HCEC 1CT (cell line): ENCODE measurements at places on chromosomes 7 and 10.

DNA sequence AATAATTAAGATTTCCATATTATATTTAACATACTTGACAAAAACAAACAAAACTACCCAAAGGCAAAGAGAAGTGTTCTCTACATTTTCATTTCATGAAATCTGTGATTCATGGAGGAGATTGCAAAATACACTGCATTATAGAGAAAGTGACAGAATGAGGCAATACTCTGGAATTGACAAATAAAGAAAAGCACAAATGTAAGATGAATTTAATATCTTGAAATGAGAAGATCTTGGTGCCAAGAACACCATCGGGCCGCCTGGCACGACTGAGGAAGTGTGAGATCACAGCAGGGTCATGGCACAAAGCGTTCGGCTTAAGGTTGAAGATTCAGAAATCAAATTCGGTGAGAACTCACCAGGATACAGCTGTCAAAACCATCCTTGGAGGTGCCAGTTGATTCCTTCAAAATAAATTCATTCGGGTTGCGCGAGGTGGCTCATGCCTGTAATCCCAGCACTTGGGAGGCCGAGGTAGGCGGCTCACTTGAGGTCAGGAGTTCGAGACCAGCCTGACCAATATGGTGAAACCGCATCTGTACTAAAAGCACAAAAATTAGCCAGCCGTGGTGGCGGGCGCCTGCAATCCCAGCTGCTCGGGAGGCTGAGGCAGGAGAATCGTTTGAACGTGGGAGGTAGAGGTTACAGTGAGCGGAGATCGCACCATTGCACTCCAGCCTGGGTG, 174.0 kb upstream of the PFKP start:
- DNase-seq = no peak

DNA sequence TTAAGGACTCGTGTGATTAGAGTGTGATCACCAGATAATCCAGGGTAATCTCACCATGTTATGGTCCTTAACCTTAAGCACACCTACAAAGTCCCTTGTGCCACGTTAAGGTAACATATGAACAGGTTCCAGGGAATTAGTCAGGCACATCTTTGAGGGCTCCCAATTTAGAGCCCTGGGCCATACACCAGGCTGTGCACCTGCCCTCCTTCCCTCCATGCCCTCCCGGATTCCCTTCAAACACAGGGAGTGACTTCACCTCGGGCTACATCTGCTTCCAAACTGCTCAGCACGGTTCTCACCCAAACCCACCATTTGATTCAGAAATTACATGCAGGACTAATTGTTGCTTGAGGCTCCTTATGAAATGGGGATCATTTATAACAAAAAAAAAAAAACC, 93.9 kb upstream of the HABP2 start:
- no peak for DNase-seq

- no peak for DNase-seq
Observed at GRCh38 chr7:81445462-81445861, 324.4 kb downstream of the HGF start.

- no peak for DNase-seq
Observed at GRCh38 chr7:76048668-76048988, 722 bp downstream of the MDH2 start.

GRCh38 chr10:108612485-108612884, 1310.8 kb downstream of the XPNPEP1 start:
- DNase-seq = no peak

DNA sequence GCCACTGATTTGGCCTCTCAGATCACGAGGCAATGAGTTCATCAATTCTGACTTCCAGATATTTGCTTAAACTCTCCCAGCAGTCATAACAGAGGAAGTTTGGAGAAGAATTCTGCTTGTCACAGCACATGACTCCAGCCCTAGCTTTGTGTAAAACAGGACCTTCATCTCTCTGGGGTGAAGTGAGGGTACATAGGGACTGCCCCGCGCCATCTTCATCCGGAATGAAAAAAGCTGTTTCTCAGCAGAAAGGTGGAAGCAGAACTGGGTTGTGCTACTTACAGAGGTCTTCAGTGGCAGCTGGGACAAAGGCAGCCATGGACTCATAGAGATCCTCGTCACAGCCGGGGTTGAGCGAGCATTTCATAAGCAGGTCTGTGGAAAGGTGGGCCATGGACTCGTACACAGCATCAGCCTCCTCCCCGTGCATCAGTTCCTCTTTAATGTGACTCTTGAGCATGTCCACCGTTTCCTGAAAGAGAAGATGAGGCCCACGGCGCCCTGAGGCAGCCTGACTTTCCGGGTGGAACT, 58.4 kb upstream of the TM9SF3 start:
- no peak for DNase-seq

DNA sequence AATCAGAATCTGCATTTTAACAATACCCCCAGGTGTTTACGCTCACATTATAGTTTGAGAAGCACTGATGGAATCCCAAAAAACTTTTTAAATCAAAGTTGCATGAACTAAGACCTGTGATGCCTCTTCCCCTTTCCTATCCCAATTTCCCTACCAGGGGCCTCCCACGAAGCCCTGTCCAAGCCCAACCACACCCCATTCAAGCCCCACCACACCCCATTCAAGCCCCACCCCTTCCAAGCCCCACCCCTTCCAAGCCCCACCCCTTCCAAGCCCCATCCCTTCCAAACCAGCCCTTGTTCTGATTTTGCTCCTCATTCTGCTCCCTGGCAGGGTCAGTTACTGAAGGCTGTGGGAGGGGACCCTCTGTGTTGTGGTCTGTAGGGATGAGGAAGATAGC, 9.8 kb upstream of the AQP1 start:
- no peak for DNase-seq

DNA sequence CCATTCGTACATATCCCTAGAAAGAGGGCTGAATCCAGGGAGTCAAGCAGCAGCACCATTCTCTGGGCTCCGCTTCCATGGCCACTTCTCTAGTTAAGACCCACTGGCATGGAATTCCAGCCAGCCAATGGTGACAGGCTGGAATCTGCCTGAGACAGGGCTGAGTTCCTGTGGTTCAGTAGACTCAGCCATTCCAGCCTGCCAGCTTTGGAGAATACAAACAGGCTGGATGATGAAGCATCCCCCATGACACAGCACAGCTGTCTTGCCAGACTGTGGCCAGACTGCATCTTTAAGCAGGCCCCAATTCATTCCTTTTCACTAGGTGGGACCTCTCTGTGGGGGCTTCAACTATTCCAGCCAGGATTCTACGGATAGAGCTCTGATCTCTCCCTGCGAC, 329.6 kb downstream of the XPNPEP1 start:
- peak; percentile 85 for DNase-seq

DNA sequence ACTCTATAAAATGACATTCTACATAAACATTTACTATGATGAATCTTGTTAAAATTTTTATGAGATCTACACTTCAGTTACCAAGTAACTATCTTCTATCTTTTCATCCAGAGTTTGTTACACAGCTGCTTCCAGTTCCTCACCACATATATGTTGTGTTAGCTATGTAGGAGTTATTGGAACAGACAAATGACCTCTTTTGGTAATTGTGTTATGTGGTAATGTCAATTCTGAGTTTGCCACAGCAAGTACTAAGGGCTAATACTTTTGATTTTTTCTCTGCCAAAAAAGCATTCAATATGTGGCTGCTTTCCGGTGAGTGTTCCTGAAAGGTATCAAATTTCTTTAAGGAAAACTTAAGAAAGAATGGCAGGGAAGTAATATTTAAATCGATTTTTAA, 573.9 kb upstream of the PCDH15 start:
- no peak for DNase-seq

DNA sequence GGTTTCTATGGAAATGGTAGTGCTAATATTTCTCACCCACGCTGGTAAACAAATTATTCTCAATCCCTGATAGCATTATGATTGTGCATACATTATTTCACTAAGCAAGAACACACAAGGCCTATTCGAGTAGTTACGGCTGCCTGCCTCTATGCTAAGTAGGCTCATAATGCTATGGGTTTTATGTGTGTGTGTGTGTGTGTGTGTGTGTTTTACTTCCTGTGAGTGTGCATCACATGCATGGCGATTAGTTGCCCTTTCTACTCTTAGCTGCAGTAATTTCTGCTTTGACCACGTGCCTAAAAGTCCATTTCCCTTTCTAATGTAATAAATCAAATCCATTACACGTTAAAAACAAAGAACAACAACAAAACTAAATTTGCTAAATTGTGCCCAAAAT, 117.0 kb downstream of the CHCHD3 start:
- no peak for DNase-seq
